ENCODE measurements at places on chromosomes 1 and 21.

GRCh38 chr1:170044187-170044586 is 30.3 kb downstream of the KIFAP3 start:
- DNase-seq: no peak

- DNase-seq: no peak
Observed at GRCh38 chr1:22826604-22827580, 116.3 kb downstream of the EPHB2 start.

GRCh38 chr21:31348188-31348587 is 4.1 kb upstream of the TIAM1 start:
- DNase-seq: no peak

- no peak for DNase-seq
Observed at GRCh38 chr1:150005606-150006005, 4.9 kb downstream of the OTUD7B start.

- DNase-seq: no peak
Observed at GRCh38 chr1:39940980-39941871, 13.7 kb upstream of the MFSD2A start.

DNA sequence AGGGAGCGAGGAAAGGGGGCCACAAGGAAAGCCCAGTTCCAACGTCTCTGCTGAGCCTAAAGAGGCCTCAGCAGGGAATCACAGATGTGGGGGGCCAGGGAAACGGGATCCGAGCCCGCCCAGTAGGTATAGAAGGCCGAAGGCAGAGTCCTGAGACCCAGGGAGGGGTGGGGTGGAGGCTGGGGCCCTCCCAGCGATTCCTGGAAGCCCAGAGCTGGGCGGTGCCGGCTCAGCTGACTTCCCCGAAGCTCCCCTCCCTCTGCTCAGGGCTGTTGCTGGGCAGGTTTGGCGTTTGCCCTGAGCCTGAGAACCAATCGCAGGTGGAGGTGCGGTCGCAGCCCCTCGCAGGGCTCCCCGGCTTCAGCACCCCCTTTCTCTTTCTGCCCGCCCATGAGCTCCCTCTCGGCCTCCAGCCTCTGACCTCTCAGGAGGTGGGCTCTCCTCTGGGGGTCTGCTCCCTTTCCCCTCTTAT is 12.8 kb downstream of the ADAMTSL4 start:
- DNase-seq: peak; percentile 76

- no peak for DNase-seq
Observed at GRCh38 chr1:197967066-197967465, 49.9 kb downstream of the LHX9 start.

DNA sequence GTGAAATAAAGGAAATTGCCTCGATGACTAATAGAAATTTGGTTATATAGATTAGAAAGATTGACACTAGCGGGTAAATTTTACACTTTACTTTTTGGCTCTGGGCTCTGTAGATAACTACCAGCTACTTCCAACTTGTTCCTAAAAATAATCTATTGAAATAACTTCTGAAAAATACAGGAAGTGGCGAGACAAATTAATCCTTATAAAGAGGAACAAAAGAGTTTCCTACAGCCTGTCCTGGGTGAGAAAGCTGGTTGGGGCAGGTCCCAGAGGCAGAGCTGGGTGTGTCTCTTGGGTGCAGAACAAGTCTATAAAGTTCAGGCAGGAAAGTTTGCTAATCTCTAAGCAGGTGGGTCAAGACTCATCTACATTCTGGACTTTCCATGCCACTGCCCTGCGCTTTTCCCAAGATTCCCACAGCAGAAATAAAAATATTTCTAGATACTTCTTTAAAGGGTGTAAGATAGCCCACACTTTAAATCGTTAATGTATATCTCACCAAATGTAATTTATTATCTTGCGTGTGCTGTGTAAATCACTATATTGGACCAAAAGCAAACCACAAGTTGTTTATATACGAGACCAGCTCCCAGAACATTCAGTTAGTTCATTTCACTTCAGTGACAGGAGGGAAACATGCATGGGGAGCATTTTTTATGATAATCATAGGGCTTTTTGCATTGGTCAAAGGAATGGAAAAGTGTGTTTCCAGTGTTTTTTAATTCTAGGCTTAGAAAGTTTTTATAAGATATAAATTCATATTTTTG is 70.1 kb upstream of the NRIP1 start:
- DNase-seq: no peak

DNA sequence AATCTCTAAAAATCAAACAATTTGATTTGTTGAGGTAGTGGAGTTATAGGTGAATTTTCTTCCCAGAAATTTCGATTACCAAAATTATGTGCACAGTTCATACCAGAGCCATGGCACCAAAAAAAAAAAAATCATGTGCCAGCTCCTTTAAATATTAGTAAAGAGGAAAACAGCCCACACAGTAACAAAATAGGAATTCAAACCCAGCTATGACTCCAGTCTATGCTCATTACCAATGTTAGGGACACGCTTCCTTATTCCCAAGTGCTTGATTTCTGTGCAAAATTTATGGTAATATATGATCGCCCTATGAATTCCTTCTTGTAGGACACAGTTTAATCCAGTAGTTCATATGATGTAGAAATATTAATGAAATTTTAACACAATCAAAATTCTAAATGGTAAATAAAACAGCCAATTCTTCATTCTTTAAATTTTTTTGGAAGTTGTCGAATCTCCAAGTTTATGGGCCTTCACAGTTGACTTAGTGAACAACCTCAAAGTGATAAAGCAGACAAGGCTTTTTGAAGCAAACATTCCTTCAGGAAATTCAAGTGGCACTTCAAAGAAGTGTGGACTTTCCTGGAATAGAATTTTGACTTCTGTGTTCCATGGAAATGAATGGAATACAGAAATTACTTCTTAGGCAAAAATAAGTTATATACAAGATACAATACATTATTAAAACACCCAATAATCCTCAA is 1.9 kb downstream of the TOR1AIP2 start:
- DNase-seq: no peak

GRCh38 chr1:7970246-7970645 is 8.7 kb downstream of the PARK7 start:
- DNase-seq: no peak

DNA sequence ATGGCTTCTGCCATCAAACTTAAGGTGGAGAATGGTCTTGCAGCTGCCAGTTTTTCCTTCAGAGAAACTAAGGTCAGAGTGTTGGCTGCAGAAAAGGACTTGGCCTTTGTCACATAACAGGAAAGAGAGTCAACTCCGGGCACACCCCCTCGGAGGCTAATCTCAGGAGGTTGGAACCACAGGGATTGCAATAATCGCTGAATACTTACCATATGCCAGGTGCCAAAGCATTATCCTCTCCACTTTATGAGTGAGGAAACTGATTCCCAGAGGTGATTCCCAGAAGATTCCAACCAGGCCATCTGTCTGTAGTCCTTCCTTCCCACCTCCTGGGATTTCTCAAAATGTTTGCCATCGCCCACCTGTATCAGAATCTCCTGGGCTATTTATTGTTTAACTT is 54.0 kb downstream of the LACTBL1 start:
- no peak for DNase-seq

DNA sequence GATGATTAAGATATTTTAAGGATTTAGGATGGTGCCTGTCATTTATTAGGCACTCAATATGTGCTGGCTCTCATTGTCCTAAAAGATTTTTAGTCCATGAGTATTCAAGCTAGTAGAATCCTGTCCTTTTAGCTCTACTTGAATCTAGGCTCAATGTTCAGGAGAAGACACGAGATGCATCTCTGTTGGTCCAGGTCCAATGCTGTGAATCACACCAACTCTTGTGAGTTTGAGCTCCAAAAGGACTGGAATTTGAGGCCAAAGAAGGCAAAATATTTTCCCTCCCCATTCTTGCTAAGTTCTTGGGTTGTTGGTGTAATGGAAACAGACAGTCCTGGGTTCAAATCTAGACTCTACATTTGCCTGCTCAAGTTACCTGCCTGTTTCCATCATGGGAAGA is 1.4 kb upstream of the PODN start:
- DNase-seq: no peak

- no peak for DNase-seq
Observed at GRCh38 chr1:27966402-27967105, 6.8 kb downstream of the XKR8 start.

GRCh38 chr21:38495696-38496095 is 2.6 kb downstream of the ERG start:
- no peak for DNase-seq

GRCh38 chr1:26999440-26999987 is 6.0 kb downstream of the TRNP1 start:
- DNase-seq: no peak

DNA sequence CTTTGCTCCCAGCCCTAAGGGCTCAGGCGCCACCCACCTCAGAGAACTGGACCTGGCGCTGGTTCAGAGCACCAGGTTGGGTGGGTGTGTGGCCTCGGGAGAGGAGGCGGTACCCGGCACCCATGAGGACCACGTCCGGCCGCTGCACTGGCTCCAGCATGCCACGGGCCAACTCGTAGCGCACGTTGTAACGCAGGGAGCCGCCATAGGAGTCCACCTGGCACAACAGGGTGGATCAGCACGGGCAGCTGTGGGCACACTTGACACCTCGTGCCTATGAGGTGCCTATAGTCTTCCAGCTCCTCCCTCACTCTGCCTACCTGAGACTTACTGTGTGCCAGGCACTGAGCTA is 56.5 kb downstream of the HSPG2 start:
- no peak for DNase-seq

DNA sequence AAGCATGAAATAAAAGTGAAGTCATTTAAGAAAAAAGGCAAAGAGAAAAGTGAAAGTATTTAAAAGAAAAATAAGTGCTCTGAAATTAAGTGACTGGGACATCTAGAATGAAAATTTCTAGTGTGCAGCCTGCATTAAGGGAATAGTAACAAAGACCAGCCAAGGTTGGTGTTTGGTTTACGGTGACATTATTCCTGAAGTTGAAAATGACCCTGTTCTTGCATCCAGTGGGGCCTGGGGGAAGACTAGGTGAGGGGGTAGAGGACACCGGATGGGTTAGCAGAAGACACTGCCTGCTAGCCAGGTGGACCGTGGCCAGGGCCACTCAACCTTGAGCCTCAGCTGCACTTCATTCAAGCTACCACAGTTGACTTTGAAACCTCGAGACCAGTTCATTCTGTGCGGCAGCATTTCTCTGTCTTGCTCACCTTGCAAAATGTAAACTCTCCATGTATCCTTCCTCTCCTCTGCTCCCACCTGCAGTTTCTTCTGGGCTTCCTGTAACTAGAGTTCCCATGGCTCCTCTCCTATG is 14.3 kb upstream of the KCNK1 start:
- no peak for DNase-seq
